ENCODE measurements at places on chromosomes 2 and 18. TPM values are rescaled to one million over a fixed set of nuclear protein-coding genes. Genes with fewer than 3 reads are reported as not detected.

GRCh38 chr18:75884728-75885127 lies 457.2 kb upstream of the SMIM21 start:
- no peak for DNase-seq

- no peak for DNase-seq
Measured at GRCh38 chr18:34643989-34644388, 66.1 kb upstream of the DTNA start.

Gene CFAP53
- 1.3 TPM for total RNA-seq

- DNase-seq, result no peak
Measured at GRCh38 chr2:237149425-237149824, 63.7 kb downstream of the COPS8 start.

DNA sequence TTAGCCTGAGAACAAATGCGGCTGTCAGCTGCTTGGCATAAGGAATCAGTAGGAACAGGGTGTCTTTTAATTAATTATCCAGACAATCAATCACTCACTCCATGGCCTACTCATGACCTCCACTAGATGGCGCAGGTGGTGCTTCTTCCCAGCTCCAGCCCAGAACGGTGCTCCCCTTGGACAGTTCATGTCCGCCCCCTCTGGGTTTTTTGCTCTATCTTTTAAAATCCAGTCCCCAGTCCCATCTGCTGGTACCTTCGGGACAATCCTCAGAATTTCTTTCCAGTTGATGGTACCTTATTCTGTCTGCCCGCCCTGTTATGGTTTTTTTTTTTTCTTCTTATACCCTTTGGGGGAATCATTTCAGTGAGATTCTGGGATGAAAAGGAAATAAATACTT lies 99.8 kb downstream of the CACNB4 start:
- peak; percentile 54 for DNase-seq

GRCh38 chr2:65366595-65367125 lies 65.7 kb downstream of the SPRED2 start:
- DNase-seq, result no peak

Gene IL36RN
- total RNA-seq, result not detected

DNA sequence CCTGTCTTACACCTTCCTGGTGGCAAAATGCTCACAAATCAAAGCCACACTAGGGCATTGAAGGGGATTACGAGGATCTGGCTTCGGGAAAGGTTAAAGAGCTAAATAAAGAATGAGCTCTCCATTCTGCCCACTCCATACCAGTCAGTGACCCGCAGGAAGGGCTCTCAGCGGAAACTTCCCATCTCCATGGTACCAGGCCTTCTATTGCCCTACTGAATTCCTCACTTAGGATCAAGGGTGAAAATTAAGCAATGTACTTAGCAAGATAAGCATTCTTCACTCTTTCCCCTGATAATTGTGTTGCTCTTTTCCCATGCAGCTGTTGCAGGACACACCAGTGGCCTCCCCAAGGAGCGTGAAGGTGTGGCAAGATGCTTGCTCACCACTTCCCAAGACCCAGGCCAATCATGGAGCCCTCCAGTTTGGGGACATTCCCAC lies 75.6 kb upstream of the TTC39C start:
- DNase-seq, result no peak

Gene XDH
- total RNA-seq, result 0.78 TPM

DNA sequence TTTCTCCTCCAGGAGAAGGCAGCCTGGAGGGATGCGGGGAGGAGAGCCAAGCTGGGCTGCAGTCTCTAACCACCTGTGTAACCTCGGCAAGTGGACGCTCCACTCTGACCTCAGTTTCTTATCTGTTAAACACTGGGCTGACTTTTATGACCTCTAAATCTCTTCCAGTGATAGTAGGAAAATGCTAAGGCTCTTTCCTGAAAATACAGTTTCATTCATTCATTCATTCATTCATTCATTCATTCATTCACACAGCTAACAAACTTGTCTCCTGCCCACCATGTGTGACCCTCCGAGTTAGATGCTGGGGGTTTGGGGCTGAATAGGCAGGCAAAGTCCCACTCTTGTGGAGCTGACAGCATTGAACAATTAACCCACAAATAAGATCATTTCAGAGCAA lies 9.3 kb downstream of the PROM2 start:
- DNase-seq, result no peak

- no peak for DNase-seq
Measured at GRCh38 chr2:217086038-217086522, 226.2 kb upstream of the TNP1 start.

Gene MYOM1
- total RNA-seq, result 10.9 TPM

DNA sequence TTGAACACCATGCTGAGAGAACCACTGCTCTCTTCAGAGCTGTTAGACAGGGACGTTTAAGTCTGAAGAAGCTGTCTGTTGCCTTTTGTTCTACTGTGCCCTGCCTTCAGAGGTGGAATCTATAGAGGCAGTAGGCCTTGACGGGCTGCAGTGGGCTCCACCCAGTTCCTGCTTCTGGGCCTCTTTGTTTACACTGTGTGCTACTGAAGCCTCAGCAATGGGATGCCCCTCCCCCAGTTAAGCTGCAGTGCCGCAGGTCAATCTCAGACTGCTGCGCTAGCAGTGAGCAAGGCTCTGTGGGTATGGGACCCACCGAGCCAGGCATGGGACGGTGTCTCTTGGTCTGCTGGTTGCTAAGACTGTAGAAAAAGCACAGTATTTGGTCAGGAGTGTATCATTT lies 162.3 kb upstream of the NXPH2 start:
- no peak for DNase-seq

Gene MYO3B
- 4.7 TPM for total RNA-seq

Gene LIMS2
- 9.6 TPM for total RNA-seq

GRCh38 chr2:86603905-86604304 lies 19.8 kb downstream of the RNF103 start:
- DNase-seq, result no peak

GRCh38 chr18:63255435-63255834 lies 64.1 kb downstream of the BCL2 start:
- no peak for DNase-seq

GRCh38 chr2:71784734-71785511 lies 331.6 kb downstream of the DYSF start:
- no peak for DNase-seq

- DNase-seq, result peak; percentile 67
Measured at GRCh38 chr2:175207741-175208438, 26.4 kb upstream of the ATP5MC3 start.

- no peak for DNase-seq
Measured at GRCh38 chr2:135818937-135819610, 17.9 kb downstream of the LCT start.

GRCh38 chr2:74841641-74842040 lies 7.7 kb downstream of the HK2 start:
- DNase-seq, result no peak

GRCh38 chr18:58051765-58052460 lies 7.9 kb downstream of the NEDD4L start:
- DNase-seq, result no peak

DNA sequence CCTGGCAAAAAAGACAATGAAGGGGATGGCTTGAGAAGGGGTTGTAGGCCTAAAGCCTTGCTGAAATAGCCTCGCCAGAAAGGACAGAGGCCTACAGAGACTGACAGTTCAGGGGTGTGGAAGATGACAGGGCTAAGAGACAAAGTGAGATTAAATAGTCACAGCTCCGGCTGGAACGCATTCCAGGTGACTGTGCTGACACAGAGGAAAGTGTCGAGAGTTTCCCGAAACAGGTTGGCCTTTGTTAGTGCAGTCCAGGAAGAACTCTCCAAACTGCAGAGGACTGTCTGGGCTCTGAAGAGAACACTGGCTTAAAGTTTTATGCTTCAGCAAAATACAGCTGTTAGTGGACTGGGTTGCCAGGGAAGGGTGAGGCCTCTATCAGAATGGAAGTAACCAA lies 52.8 kb downstream of the METTL4 start:
- DNase-seq, result no peak

- no peak for DNase-seq
Measured at GRCh38 chr2:81661081-81661480, 1356.5 kb upstream of the LRRTM1 start.

Gene AFF3
- total RNA-seq, result 0.52 TPM

Gene TMEFF2
- not detected for total RNA-seq

DNA sequence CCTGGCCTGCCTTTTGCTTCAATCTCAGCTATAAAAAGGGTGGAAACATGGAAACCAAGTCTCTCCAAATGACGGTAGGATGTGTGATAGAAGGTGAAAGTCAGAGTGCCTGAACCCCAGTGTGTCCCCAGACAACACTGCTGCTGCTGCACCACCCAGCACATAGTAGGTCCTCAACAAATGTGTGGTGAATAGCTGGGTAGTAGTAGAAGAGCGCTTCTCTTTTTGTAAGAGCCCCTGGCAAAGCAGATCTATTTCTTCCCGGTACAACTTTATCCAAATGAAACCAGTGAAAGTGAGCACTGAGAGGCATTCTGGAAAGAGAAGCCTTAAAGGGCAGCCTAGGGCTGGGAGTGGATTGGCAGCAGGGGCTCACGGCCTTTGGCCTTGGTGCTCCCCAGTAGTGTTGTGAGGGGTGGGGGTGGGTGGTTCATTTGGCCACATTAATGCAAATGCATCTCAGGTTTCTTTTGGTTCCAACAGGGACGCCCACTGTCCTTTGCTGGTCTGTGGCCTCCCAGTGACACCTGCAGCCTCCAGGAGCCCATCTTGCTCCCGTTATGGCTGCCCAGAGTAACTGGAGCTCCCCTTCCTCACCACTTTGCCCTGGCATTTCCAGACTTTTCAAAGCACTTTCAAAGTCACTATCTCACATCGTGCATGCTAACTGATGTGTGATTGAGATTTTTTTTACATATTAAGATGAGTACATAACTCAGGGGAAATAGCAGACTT lies 304.3 kb upstream of the EPAS1 start:
- DNase-seq, result no peak

- no peak for DNase-seq
Measured at GRCh38 chr18:11669948-11670275, 19.2 kb upstream of the GNAL start.

Gene SLC20A1
- 20.5 TPM for total RNA-seq

- no peak for DNase-seq
Measured at GRCh38 chr18:61998957-61999356, 106.2 kb upstream of the RNF152 start.

Gene LBH
- 23.1 TPM for total RNA-seq

- DNase-seq, result no peak
Measured at GRCh38 chr2:148184976-148185375, 164.1 kb downstream of the MBD5 start.

DNA sequence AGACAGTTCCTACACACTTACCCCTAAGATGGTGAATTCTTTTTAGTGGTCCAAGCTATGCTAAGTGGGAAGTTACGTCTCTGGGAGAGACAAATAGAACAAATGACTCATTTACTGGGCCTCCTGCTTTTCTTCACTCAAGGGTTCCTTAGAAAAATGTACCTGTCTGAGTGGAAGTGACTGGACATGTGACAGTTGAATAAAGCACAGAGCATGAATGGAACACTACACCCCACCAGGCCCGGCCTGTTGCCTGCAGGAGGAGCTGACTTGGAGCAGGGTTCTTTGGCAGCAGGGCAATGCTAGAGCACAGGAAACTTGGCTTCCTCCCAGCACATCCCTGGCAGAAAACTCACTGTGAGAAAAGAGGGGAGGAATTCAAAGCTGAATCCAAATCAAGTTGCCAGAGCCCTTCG lies 451.0 kb upstream of the SETBP1 start:
- peak; percentile 32 for DNase-seq

Gene ORC2
- 17.1 TPM for total RNA-seq

DNA sequence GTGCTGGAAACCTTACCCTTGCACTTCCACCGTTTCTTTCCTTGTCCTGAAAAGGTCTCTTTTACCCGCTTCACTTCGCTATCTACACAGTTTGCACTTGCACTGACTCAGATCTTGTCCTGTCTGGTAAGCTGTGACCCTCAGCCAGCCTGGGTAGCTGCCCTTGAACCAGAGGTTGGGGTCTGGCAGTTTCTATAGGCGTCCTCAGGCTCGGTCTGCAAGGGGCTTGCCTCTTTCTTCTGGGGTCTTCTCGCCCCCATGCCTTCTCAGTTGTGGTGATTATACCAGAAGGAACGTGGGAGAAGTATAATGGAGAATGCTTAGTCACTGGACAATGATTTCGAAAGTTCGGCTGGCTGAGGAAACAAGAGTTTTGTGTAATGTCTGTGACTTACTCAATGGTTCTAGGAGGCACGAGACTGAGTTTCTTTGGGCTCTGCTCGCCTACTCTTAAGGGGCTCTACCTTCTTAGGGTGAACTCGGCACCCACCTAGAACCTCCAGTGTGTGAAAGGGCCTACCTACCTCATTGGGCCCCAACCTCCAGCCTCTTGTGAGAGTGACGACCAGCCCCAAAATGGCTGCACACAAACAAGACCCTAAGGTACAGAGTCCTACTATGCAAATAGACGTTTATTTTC lies 6.9 kb upstream of the STAT1 start:
- peak; percentile 26 for DNase-seq

DNA sequence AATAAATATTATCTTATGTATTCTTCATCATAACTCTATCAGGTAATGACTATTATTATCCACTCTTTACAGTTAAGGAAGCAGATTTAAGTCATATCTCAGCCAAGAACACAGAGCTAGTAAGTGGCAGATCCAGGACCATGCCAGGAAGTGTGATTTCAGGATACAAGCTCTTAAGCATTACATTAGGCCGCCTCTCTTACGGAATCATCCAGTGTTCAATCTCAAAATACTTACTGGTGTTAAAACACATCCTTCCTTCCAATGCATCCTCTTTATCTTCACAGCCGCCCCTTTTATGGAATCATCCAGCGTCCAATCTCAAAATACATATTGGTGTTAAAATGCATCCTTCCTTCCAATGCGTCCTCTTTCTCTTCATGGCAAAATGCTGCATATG lies 14.7 kb upstream of the RGPD4 start:
- no peak for DNase-seq

Gene DNAJC5G
- total RNA-seq, result 1.3 TPM

DNA sequence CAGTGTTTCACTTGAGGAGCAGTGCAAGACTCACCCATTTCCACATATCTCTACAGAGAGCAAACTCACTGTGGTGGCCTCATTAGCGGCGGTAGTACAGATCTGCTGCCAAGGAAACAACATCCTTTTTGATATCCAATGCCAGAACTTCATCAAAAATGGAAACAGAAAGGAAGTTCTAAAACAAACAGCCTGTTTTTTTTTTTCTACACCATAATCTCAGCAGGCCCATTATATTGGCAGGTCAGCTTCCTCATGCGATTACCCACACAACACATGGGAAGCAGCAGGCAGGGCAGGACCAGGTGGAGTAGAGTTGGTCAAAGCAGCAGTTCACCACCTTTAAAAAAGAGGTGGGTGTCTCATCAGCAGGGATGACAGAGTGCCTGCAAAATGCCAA lies 678.9 kb upstream of the CELF4 start:
- no peak for DNase-seq

DNA sequence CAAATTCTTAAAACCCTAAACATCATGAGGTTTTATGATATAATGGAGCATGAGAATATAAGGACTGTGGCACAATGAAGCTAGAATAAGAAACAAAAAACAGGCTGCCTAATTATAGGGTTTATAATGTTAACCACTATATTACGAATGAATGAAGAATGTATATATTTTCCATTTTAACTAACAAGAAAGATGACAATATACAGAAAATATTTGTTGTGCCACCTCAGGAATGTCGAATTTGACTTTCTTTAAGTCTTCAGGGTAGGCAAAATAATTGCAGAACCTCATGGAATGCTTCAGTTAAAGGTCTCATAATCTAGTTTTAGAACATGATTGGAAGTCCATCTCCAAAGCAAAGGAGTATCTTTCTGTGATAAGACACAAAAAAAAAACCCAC lies 282.9 kb upstream of the SLC8A1 start:
- no peak for DNase-seq

Gene TGFA
- 18.5 TPM for total RNA-seq

GRCh38 chr2:126507425-126507911 lies 148.5 kb upstream of the GYPC start:
- DNase-seq, result no peak

Gene IHH
- total RNA-seq, result not detected

- no peak for DNase-seq
Measured at GRCh38 chr2:11393711-11394236, 49.3 kb upstream of the ROCK2 start.

Data from body of pancreas (tissue), 4 donors.